ENCODE measurements at places on chromosomes 11 and 22. TPM values are rescaled to one million over a fixed set of nuclear protein-coding genes. Genes with fewer than 3 reads are reported as not detected.

PPFIA1 gene
- total RNA-seq: 48.0 TPM

NPAS4 gene
- total RNA-seq: 0.50 TPM

FADS2 gene
- 180 TPM for total RNA-seq

MMP8 gene
- total RNA-seq: not detected

DNA sequence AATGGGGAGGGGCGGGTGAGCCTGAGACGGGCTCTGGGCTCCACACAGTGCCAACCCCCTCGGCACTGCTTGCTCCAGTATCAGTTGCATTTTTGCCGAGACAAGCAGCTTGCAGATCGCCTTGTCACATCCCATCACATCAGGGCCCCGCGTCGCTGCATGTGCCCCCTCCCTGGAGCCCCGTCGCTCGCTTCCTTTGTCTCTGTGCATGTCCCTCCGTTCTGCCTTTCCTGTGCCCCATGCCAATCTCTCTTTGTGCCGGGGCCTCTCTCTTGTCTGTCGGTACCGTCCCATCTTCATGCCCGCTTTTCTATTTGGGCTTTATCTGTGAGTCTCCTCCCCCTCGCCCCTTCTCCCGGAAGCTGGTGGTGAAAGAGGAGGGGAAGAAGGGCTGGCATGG, 202.2 kb downstream of the CEP164 start:
- DNase-seq: no peak

- DNase-seq: no peak
Observed at GRCh38 chr11:134882141-134882540, 470.1 kb upstream of the B3GAT1 start.

- DNase-seq: no peak
Observed at GRCh38 chr11:127103586-127104388, 103.2 kb upstream of the KIRREL3 start.

DNA sequence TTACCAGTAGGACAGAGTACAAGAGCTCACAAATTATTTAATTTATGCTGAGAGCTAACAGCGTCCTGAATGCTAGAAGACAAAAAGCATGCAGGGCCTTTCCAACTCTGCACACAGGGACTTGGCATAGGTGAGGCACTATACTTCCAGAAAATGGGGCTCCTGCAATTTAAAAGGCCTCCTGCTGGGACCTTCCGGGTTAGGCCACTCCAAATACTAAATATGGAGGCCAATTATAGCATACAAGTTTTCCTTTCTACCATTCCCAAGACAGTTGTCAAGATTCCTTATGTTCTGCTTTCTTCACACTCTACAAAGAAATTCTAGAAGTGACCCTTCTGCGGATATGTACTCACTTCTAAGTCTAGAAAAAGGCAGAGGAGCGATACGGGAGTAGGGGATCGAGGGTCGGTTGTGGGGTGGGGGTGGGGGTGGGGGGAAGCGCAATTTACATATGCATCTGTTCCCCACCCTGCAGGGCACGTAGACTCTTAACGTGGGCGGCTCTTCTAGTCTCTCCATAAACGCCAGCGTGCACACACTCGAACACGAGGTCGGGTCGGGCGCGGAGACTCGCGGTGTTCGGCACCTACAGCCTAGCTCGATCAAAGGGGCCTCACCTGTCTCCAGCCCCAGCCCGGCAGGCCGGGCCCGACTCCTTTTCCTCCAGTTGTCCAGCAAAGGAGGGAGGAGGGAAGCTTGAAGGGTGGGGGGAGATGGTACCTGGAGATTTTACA, 728 bp downstream of the DCUN1D5 start:
- DNase-seq: peak; percentile 34

GRCh38 chr22:19579880-19580279, 55.7 kb upstream of the CLDN5 start:
- DNase-seq: no peak

DNA sequence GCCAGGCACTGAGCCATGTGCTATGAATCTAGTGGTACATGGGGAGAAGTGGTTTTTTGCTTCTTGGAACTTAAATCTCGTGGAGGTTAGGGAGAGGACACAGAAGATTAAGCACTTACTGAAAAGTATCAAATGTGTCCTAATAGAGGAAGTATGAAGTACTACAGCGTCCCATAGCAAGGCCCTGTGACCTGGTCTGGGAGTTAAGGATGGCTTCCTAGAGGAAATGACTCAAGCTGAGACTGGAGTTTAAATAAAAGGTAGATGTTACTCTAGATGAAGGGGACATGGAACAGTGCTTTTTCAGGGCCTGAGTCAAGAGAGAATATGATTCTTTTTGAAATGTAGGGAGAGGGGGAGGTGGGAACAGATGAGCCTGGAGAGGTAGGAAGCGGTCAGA, 202.9 kb downstream of the GRIK4 start:
- no peak for DNase-seq

- DNase-seq: peak; percentile 80
Observed at GRCh38 chr11:65637794-65638419, at the start of gene SIPA1. SIPA1 (plus strand) TSS chr11:65638101; CDS start chr11:65640922, 2,821 bp downstream.

GRCh38 chr11:104699981-104700380, 198.3 kb downstream of the CASP12 start:
- DNase-seq: no peak

DNA sequence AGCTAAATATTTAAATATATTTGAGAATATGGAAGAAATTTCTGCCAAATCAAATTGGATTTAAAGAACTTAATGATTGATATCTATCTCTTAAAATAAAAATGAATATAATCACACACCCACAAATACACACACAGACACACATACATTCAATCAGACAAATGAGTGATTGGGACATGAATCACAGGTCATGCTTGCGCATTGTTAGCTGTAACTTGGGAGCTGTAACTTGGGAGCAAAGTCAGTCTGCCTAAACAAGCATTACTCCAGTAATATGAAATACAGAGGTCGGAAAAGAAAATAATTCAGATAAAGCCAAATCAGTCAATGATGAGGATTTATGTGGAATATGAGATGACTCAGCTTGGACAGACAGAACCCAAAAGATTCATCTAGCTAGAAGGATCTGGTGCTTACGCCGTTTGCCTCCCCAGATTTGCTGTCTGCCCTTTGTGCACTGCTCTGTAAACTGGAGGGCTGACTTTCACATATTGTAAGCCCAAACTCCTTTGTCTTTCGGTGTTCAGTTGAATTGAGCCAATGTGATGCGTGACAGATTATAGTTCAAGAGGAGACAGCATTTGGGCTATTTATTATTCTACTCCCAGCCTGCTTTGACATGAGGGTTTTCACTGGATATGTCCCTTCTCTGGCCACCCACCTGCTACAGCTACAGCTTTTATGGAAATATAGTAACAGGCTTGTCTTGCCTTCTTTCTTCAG, 1.6 kb downstream of the OR56B1 start:
- DNase-seq: peak; percentile 25

DNA sequence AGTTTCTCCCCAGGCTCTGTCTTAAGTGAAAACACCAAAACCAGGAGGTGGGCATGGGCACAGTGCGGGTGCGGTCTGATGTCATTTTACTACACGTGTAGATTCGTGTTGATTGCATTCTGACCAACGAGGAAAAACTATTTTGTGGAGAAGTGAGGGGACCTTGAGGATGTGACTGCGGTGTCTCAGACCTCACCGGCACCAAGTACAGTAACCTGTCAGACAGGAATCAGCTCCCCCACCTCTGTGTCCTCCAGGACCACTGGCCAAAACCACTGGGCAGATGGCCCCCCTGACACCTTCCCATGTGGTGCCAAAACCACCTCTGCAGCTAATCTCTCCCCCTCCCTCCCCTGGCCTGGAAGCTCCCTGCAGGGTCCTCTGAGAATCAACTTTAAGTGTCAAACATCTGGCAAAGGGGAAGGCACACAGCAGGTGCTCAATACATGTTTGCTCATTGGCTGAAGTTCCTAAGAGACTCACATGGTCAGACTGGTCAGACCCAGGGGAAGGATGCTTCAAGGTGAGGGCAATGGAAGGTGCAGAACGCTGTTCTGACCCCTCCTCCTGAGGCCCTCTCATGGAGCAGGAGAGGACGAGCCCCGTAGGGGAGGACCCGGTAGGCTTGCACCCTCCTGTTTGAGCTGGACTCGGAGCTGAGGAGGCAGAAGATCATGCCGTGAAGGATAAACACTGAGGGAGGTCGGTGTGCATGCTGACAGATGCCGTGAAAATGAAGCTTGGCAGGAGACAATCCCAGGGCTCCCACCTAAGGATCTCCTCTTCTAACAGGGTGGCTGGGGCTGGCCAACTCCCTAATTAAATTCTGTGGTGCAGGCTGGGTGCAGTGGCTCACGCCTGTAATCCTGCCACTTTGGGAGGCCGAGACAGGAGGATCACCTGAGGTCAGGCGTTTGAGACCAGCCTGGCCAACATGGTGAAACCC, 129.9 kb downstream of the MPPED1 start:
- DNase-seq: no peak

- DNase-seq: no peak
Observed at GRCh38 chr22:44963832-44964721, 45.7 kb downstream of the PHF21B start.

DNA sequence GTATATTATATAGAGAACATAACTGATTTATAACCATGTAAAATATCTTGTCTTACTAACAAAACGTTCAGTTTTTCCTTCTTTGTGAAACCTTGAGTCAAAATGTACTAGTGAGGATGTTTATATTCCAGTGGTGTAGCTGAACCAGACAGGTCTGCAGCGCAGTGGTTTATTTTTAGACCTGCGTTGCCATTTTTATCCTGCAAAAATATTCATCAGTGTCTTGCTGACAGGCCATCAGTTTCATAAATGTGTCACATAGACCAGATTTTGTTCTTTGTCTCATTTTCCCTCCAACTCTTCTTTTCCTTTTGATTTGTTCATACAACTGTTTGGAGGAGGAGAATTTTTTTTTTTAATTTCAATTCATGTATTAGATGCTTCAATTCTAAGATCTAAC, 43.1 kb downstream of the HSD17B12 start:
- no peak for DNase-seq
